ENCODE measurements at places on chromosomes 6 and 20. TPM values are rescaled to one million over a fixed set of nuclear protein-coding genes. Genes with fewer than 3 reads are reported as not detected.

The MYO6 gene
- 40.1 TPM for total RNA-seq

The CDS2 gene
- total RNA-seq, result 77.9 TPM

The CST5 gene
- not detected for total RNA-seq

The SYNDIG1 gene
- 67.0 TPM for total RNA-seq

The GHRH gene
- total RNA-seq, result not detected

The ANGPT4 gene
- not detected for total RNA-seq

The RAD21L1 gene
- total RNA-seq, result not detected

The NR2E1 gene
- total RNA-seq, result 13.5 TPM

The ZNF311 gene
- total RNA-seq, result 8.1 TPM

The RAB44 gene
- not detected for total RNA-seq

The PRIM2 gene
- total RNA-seq, result 26.6 TPM

The PRSS35 gene
- 2.5 TPM for total RNA-seq

The LPIN3 gene
- total RNA-seq, result 0.63 TPM

The GSTA3 gene
- total RNA-seq, result not detected

The SNAP25 gene
- 100 TPM for total RNA-seq

The CGA gene
- total RNA-seq, result not detected

The TPBG gene
- total RNA-seq, result 2.2 TPM

The ENPP1 gene
- total RNA-seq, result 1.6 TPM

The BMP6 gene
- 3.4 TPM for total RNA-seq

The SLC17A4 gene
- total RNA-seq, result 0.31 TPM

The CTCFL gene
- total RNA-seq, result not detected

The LAMP5 gene
- total RNA-seq, result 4.1 TPM

The CENPQ gene
- total RNA-seq, result 5.0 TPM

The DNAH8 gene
- total RNA-seq, result under 0.01 TPM

The BPIFB2 gene
- not detected for total RNA-seq

The SMLR1 gene
- not detected for total RNA-seq

The HSPA12B gene
- 3.4 TPM for total RNA-seq

The SYCP2L gene
- total RNA-seq, result 11.9 TPM

The SLC17A3 gene
- total RNA-seq, result not detected

The SLC52A3 gene
- not detected for total RNA-seq

The C20orf144 gene
- 0.31 TPM for total RNA-seq

The RRBP1 gene
- 7.5 TPM for total RNA-seq

The OPRL1 gene
- total RNA-seq, result 11.0 TPM

The GRIK2 gene
- total RNA-seq, result 245 TPM

The PXDC1 gene
- 12.5 TPM for total RNA-seq

The PDE7B gene
- 6.6 TPM for total RNA-seq

The SLC26A8 gene
- total RNA-seq, result 3.8 TPM

The R3HDML gene
- not detected for total RNA-seq

The CFAP61 gene
- 3.1 TPM for total RNA-seq

The POU3F2 gene
- 162 TPM for total RNA-seq

The ZNF217 gene
- 6.3 TPM for total RNA-seq

The POLH gene
- total RNA-seq, result 17.8 TPM

The C6orf58 gene
- 2.2 TPM for total RNA-seq

The NOTCH4 gene
- 8.8 TPM for total RNA-seq

The PSORS1C2 gene
- not detected for total RNA-seq
